ENCODE measurements at places on chromosomes 3 and 15.

DNA sequence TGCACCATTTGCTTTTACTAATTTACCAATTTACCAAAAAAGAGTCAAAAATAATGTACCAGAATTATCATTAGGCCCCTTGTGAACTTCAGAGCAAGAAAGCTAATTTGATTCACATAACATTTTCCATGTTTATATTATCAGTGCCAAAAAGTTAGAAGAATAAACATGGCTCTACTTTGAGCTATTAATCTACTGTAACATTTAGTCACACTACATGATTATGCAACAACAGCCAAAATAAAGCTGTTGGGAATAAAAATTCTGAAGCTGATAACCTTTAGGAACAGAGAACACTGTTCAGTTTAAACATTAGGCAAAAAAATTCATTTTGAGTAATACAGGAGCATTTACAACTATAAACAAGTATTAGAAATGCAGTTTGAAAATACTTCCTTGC lies 63.6 kb downstream of the PROS1 start:
- DNase-seq: no peak

GRCh38 chr15:73940061-73940981 lies 14.1 kb downstream of the LOXL1 start:
- DNase-seq: no peak

DNA sequence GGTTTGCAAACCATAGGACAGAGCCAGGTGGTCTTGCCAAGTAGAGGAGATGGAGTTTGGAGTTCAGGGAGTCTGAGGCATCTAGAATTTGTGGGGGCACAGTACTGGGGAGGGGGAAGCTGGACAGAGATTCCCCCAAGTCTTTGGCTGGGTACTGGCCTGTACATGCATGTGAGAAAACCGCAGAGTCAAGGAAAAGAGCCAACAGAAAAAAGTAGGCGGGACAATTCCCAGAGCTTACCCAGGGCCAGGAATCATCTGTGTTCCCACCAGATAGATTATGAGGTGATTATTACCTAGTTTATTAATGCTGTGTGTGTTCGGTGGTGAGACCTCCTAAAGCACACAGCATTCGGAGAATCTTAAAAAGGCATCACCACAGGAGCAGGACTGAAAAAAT lies 11.3 kb downstream of the LYSMD4 start:
- no peak for DNase-seq

- DNase-seq: no peak
These were observed 118.8 kb downstream of the ARPP21 start for GRCh38 chr3:35757991-35758757.

- no peak for DNase-seq
These were observed 33.5 kb upstream of the ALPK3 start for GRCh38 chr15:84783493-84784251.

GRCh38 chr15:100021653-100022052 lies 288.4 kb upstream of the LYSMD4 start:
- no peak for DNase-seq

DNA sequence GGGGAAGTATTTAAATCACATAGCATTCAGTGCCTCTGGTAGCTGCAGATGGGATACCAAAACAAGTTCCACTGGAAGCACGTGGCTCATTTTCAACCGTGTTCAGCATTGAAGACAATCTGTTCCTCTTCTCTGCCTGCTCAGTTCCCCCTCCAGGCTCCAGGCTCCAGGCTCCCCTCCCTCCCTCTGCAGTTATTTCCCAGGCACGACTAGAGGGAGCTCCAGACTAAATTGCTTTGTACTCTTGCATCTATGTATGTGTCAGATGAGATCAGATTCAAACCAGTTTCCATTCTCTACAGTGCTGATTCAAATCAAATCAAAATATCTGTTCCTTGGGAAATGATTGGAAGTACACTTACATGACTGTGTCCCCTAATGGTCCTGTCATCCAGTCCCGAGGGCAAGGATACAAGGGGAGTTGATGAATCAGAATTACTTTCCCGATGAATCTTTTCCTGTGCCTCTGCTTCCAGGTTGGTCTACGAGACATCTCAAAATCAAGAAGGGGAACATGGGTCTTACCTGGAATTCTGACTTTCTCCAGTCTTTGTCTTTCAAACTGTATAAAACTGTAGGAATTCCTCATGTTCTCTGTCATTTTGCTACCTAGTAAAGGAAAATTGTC lies 600.5 kb downstream of the EDEM1 start:
- no peak for DNase-seq

- DNase-seq: no peak
These were observed 216.9 kb downstream of the ATP8B4 start for GRCh38 chr15:49901996-49902684.

DNA sequence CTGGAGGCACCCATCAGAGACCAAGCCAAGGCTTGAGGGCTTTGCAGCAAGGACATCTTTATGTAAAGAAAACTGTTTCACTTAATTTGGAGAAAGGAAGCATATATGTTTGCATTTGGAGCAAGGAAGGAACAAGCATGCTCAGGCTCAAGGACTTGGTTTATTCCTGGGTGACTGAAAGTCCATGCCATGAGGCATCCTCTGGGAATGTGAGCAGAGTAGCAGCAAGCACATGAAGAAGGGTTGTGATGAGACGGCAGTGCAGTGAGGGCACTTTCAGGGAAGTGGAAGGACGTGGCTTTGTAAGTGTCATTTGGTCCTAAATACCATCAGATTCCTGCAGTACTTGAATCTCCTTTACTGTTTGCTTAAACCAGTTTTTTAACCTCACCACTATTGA lies 26.8 kb downstream of the POLG start:
- DNase-seq: no peak

GRCh38 chr3:172161133-172161789 lies 121.9 kb downstream of the FNDC3B start:
- no peak for DNase-seq

GRCh38 chr15:50563756-50564155 lies 17.3 kb upstream of the USP50 start:
- DNase-seq: no peak

DNA sequence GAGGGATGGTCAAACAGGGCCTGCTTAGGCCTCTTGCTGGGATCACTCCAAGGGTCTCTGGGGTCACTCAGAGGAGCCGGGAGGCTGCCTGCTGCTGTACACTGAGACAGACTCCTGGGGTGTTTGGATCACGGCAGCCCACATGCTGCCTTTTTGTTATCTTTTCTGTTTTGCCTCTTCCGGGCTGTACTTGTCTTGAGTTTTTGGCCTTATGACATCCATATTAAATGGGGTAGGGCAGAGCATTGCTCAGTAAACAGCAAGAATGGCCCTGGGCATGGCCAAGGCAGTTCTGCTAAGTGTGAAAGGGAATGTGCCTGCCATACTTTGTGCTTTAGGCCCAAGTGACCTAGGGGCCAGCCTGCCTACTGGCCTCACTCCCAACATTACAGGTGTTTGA lies 771 bp upstream of the ENTPD3 start:
- no peak for DNase-seq

- no peak for DNase-seq
These were observed 93.2 kb downstream of the SLCO3A1 start for GRCh38 chr15:91946581-91947292.

DNA sequence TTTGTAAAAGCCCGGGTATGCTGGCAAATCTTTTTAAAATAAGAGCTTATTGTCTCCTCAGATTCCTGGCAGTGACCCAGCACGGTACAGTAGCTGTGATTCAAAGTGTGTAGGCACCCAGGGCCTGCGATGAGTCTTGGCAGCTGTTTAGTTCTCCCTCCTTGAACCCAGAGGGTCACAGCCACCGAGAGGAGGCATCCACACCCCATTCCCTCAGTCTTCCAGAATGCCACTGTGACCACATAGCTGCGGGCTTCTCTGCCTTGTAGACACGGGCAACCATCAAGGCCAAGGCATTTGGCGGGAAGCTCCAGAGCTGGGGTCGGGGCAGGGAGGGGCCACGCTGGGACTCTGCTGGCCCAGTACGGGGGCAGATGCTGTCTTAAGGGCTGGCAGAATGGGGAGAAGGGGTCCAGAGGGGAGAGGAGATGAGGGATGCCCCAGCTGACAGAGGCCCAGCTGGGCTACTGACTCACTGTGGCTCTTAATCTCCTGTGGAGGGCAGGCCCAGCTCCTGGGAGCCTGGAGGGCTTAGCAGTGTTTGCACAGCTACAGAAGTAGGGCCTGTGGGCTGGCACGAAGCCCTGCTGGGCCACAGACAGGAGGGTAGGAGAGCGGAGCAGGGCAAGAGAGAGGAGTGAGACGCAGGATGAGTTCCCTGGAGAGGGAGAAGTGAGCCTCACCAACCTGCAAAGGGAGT lies 68.8 kb upstream of the DLG1 start:
- DNase-seq: no peak

Measured in stimulated activated CD8-positive, alpha-beta memory T cell treated with anti-CD3 and anti-CD28 coated beads, Interleukin-12 subunit alpha, Interleukin-12 subunit beta, amount 100 ng/mL, for 4 hours (primary cell).